Mucosa of descending colon (tissue), 3 donors: ENCODE measurements at places on chromosomes 2 and 18.
A peak's percentile ranks its signal among the peaks of the same experiment; 100 is the strongest.

GRCh38 chr2:120747281-120747680 lies 11.6 kb downstream of the GLI2 start:
- no peak for DNase-seq

GRCh38 chr2:148998165-148998830 lies 40.2 kb upstream of the LYPD6B start:
- no peak for DNase-seq

DNA sequence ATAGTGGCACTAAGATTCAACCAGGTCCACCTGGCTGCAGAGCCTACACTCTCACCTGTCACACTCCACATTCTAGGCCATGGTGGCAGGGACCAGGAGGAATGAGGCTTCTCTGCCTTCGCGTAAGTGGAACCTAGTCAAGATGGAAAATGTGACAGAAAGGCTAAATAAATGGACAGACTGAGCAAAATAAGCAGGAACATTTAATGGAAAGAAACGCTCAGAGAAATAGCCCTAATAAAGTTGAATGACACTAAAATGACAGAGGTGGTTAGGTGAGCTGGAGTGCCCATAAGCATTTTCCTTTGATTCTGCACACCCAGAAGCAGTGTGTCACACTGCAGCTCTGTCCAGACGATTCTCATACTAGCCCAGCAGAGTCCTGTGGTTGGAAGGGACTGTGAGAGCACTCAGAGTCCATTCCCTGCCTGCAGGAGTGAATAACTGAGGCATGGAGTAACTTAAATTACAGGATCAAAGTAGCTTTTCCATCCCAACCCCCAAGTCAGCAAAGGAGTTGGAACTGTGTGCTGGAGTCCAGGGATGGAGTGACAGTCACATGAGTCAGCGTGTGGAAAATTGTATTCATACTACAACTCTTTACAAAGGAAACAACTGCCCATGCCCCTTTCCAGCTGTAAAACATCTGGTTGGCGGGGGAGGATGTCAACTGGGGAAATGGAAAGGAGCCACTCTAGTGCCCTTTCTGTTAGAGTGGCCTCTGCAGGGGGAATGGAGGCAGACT lies 105.4 kb upstream of the LGALSL start:
- no peak for DNase-seq

DNA sequence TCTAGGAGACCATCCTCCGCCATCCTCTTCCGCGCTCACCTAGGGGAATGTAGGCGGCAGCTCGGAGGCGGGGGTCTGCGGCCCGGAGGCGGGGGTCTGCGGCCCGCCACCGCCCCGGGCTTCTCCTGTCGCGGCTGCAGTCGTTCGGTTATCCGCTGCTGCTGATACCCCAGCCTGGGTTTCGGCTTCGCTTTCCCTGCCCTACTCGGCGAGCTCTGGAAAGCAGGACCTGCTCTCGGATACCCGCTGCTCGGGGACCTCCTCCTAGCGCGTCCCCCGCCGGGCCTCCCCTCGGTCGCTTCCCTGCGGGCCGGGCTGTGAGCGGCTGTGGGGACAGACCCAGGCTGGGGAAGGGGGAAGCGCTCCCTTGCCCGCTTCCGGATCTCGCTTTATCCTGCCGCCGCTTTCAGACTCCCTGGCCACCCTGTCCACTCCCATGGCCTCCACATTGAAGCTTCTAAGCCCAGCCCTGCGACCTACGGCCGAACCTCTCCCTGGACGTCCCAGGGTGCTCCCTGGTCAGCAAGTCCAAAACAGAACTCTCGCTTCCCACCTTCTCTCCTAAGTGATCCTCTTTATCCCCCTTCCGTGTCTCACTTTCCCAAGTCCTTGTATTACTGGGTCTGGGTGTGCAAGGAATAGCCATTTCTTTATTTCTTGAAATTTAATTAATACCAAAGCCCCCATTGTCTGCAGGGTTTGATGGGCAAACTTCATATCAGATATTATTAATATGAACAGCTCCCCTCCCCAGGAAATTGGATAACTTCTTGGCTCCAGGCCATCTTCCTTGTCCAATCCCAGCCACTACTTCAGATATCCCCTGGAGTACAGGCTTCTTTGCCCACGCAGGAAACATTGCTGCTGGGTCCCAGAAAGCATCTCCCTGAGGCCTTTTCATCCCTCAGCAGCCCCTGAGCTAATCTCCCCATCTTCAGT lies 769 bp downstream of the FKBP1B start:
- peak; percentile 58 for DNase-seq

- DNase-seq = no peak
These were observed 267.3 kb downstream of the MTX2 start for GRCh38 chr2:176536439-176537133.
